Stimulated activated CD4-positive, alpha-beta T cell treated with anti-CD3 and anti-CD28 coated beads, Interleukin-4, amount 100 ng/mL, for 1 hour (primary cell): ENCODE measurements at places on chromosomes 12 and 14.

GRCh38 chr12:5379749-5380496 is 52.0 kb upstream of the NTF3 start:
- no peak for DNase-seq

DNA sequence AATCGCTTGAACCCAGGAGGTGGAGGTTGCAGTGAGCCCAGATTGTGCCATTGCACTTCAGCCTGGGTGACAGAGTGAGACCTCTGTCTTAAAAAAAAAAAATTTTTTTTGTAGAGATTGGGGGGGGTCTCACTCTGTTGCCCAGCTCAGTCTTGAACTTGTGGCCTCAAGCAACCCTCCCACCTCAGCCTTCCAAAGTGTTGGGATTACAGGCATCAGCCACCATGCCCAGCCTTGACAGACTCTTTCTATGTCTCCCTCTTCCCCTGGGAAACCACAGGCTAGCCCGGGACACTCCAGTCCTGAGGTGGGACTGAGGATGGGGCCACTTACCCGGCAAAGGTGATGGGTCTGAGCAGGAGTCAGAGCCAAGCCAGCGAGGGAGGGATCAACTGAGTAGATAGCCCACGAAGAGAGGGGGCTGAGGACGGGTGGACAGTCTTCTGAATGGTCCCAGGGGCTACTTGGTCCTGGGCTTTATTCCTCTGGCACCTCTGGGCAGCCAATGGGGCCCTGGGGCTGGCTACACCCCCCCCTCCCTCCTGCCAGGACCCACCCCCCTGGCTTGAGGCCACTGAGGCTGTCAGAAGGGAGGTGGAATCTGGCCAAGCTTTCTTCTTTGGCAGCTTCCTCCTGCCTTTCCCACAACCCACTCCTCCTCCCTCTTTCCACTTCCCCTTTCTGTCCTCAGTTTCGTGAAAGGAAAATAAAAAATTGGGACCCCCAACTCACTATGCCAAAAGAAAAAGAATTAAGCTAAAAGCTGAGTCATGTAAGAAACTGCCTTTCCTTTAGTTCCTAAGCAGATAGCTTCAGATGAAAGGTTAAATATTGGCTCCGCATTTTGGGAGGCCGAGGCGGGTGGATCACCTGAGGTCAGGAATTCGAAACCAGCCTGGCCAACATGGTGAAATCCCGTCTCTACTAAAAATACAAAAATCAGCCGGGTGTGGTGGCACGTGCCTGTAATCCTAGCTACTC is at the start of gene SDS:
Gene SDS, minus strand, starts transcription at position 453 of the 981 bp plus-strand sequence. CDS start 4,179 bp downstream, outside the sequence.
- DNase-seq = no peak

DNA sequence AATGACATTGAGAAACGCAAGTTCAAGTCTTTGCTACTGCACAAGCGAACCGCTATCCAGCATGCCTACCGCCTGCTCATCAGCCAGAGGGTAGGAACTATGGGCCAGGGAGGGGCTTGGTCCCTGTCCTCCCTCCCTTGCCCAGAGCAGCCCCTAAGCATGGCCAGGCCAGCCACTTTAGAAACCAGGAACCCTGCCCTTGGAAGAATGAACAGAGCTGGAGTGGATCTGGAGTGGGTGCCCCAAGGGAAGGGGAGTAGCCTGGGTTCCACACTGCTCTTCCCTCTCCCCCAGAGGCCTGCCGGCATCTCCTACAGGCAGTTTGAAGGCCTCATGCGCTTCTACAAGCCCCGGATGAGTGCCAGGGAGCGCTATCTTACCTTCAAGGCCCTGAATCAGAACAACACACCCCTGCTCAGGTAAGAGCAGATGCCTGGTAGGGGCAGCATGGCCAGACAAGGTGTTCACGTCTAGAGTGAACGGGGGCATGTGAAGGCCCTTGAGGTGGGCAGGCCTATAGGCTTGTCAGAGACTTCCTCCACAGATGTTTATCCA is 55.8 kb downstream of the TPCN1 start:
- no peak for DNase-seq

- no peak for DNase-seq
Observed at GRCh38 chr12:93638095-93638494, 39.1 kb upstream of the CRADD start.

GRCh38 chr12:132835076-132836025 is 6.7 kb upstream of the GOLGA3 start:
- DNase-seq = no peak
